ENCODE measurements at places on chromosomes 3 and 15. TPM values are rescaled to one million over a fixed set of nuclear protein-coding genes. Genes with fewer than 3 reads are reported as not detected.

Gene TRIM71
- total RNA-seq, result 0.39 TPM

GRCh38 chr15:68819495-68820294, 1.0 kb downstream of the ANP32A start:
- peaks cover 3% of the 10 kb centered on the region for H3K36me3 ChIP-seq
- peak overlapping the region; percentile 74 for H3K4me3 ChIP-seq
- peaks cover 34% of the 10 kb centered on the region for H3K4me1 ChIP-seq
- H3K27ac ChIP-seq, result peak overlapping the region; percentile 99
- peak; percentile 85 for DNase-seq
- no peaks in the 10 kb centered on the region for H3K27me3 ChIP-seq

Gene NPRL2
- total RNA-seq, result 16.0 TPM

- no peaks in the 10 kb centered on the region for H3K27me3 ChIP-seq
- DNase-seq, result peak; percentile 82
- peak overlapping the region; percentile 11 for H3K4me3 ChIP-seq
- no peaks in the 10 kb centered on the region for H3K36me3 ChIP-seq
Observed at GRCh38 chr3:152671446-152672319, 163.2 kb upstream of the P2RY1 start.

- H3K4me1 ChIP-seq, result no peaks in the 10 kb centered on the region
- no peaks in the 10 kb centered on the region for H3K36me3 ChIP-seq
- H3K27me3 ChIP-seq, result no peaks in the 10 kb centered on the region
- no peak for DNase-seq
Observed at GRCh38 chr3:72961752-72962151, 34.9 kb upstream of the PPP4R2 start.

- peaks cover 41% of the 10 kb centered on the region for H3K36me3 ChIP-seq
- H3K27ac ChIP-seq, result no peak overlapping the region
- H3K27me3 ChIP-seq, result no peaks in the 10 kb centered on the region
- no peak for DNase-seq
- no peak overlapping the region for H3K4me3 ChIP-seq
Observed at GRCh38 chr3:14138109-14138877, 13.4 kb downstream of the TMEM43 start.

Gene GOLGA6B
- not detected for total RNA-seq

Gene EAF2
- total RNA-seq, result 12.4 TPM

DNA sequence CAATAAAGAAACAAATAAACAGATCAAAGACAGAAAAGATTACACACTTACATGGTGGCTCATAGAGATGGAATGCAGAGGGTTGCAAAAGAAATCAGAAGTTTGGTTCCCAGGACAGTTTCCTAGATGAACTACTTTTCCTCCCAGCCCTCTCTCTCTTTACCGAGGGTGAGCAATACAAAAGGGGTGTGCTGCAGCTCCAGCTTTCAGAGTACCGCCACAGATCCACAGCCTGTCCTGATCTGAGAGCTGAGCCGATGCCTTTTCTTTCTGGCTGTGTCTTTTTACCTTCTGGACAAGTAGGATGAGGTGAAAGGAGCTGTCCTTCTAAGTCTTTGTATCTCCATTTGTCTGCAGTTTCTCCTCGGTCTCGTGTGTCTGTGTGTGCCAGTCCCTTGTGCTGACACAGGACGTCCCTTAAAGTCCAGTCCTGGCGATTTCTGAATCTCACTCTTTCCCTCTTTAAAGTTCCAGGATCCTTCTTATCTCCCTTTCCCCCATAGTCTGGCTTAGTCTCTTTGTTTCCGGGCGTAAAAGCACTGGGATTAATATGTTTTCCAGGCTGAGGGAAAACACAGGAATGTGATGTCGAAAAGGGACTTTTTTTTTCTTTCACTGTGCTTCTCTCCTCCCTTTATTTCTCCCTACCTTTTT, 540 bp downstream of the CCDC80 start:
- H3K27me3 ChIP-seq, result no peaks in the 10 kb centered on the region
- H3K4me3 ChIP-seq, result peak overlapping the region; percentile 18

Gene CHRFAM7A
- total RNA-seq, result not detected

GRCh38 chr3:59115364-59116232, 65.8 kb upstream of the CFAP20DC start:
- no peaks in the 10 kb centered on the region for H3K4me1 ChIP-seq
- H3K36me3 ChIP-seq, result no peaks in the 10 kb centered on the region
- H3K27me3 ChIP-seq, result no peaks in the 10 kb centered on the region
- no peak overlapping the region for H3K27ac ChIP-seq

GRCh38 chr3:18469775-18470174, 44.6 kb upstream of the SATB1 start:
- H3K36me3 ChIP-seq, result no peaks in the 10 kb centered on the region
- no peak overlapping the region for H3K4me3 ChIP-seq
- H3K4me1 ChIP-seq, result no peaks in the 10 kb centered on the region
- DNase-seq, result no peak
- no peaks in the 10 kb centered on the region for H3K27me3 ChIP-seq
- no peak overlapping the region for H3K27ac ChIP-seq

DNA sequence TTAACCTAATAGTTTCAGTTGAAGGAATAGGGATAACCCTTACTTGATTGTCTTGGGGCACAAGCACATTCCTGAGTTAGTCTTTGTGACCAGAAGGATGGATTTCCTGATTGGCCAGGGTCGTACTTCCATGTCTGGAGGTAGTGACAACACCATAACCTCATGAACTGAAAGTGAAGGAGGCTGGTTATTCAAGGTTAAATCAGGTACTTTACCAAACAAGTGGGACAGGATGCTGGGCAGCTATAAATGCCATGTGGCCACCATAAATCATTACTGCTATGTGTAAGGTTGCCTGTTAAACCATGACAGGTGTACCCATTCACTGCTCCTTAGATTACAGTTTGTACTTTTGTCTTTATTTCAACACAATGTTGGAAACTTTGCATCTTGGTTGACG, 128.3 kb upstream of the SAMMSON start:
- H3K27me3 ChIP-seq, result no peaks in the 10 kb centered on the region
- no peak for DNase-seq
- H3K36me3 ChIP-seq, result no peaks in the 10 kb centered on the region
- no peaks in the 10 kb centered on the region for H3K4me1 ChIP-seq
- H3K4me3 ChIP-seq, result no peak overlapping the region

Gene RLBP1
- not detected for total RNA-seq

GRCh38 chr3:57256844-57257243, 29.3 kb downstream of the APPL1 start:
- peaks cover 21% of the 10 kb centered on the region for H3K36me3 ChIP-seq
- H3K4me3 ChIP-seq, result no peak overlapping the region
- H3K4me1 ChIP-seq, result no peaks in the 10 kb centered on the region
- no peak for DNase-seq
- no peaks in the 10 kb centered on the region for H3K27me3 ChIP-seq

GRCh38 chr15:85000189-85000864, 18.7 kb downstream of the PDE8A start:
- H3K27ac ChIP-seq, result peak overlapping the region; percentile 27
- no peak for DNase-seq
- H3K4me3 ChIP-seq, result no peak overlapping the region
- H3K27me3 ChIP-seq, result no peaks in the 10 kb centered on the region

Gene FBXL22
- total RNA-seq, result 0.24 TPM

GRCh38 chr15:40941528-40942336, 11.5 kb upstream of the CHAC1 start:
- H3K4me1 ChIP-seq, result peaks cover 34% of the 10 kb centered on the region
- H3K27ac ChIP-seq, result peak overlapping the region; percentile 66
- peak overlapping the region; percentile 55 for H3K4me3 ChIP-seq
- no peaks in the 10 kb centered on the region for H3K36me3 ChIP-seq
- no peaks in the 10 kb centered on the region for H3K27me3 ChIP-seq

Gene AHSG
- 4.9 TPM for total RNA-seq

Gene LRRC34
- 9.7 TPM for total RNA-seq

DNA sequence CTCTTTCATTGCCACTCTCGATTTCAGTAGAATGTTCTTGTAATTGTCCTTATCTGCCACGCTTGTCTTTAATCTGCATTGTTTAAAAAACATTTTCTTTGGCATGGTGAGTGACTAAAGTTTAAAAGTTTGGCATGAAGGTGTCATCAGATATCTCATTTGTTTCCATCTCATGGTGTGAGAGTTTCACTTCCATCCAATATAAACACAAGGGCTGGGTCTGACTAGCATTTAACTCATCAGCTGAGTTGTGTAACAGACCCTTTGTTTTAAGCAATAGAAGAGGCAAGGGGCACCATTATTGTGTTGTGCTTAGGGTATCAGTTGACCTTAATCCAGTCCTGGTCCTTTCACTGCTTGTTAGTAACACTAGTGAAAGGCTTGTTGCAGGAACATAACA, 49.9 kb upstream of the IL12A start:
- H3K4me1 ChIP-seq, result no peaks in the 10 kb centered on the region
- no peak overlapping the region for H3K4me3 ChIP-seq
- no peaks in the 10 kb centered on the region for H3K36me3 ChIP-seq
- DNase-seq, result no peak

DNA sequence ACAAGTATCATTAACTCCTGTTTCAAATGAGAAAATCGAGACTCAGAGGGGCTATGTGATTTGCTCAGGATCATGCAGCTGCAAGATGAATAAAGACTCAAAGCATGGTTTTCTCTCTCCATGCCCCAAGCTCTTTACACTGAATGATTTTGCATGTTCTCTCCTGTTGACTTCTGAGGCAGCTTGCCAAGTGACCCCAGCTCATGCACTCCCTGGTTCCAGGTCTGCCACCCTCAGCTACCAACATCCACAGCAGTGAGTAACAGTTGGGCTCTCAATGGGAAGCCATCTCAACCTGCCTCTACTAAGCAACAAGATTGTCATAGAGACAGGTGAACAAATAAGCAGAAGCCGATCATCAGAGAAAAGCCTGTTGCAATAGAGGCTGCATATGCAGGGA, 116.9 kb upstream of the GADL1 start:
- DNase-seq, result no peak
- H3K27me3 ChIP-seq, result no peaks in the 10 kb centered on the region
- H3K4me3 ChIP-seq, result no peak overlapping the region
- no peak overlapping the region for H3K27ac ChIP-seq
- H3K36me3 ChIP-seq, result no peaks in the 10 kb centered on the region

GRCh38 chr3:131917006-131917405, 117.8 kb downstream of the CPNE4 start:
- H3K4me3 ChIP-seq, result no peak overlapping the region

GRCh38 chr15:29141308-29142128, 128.1 kb downstream of the NSMCE3 start:
- no peak overlapping the region for H3K4me3 ChIP-seq
- H3K4me1 ChIP-seq, result no peaks in the 10 kb centered on the region
- no peaks in the 10 kb centered on the region for H3K36me3 ChIP-seq
- peaks cover 5% of the 10 kb centered on the region for H3K27me3 ChIP-seq
- H3K27ac ChIP-seq, result no peak overlapping the region
- DNase-seq, result no peak

DNA sequence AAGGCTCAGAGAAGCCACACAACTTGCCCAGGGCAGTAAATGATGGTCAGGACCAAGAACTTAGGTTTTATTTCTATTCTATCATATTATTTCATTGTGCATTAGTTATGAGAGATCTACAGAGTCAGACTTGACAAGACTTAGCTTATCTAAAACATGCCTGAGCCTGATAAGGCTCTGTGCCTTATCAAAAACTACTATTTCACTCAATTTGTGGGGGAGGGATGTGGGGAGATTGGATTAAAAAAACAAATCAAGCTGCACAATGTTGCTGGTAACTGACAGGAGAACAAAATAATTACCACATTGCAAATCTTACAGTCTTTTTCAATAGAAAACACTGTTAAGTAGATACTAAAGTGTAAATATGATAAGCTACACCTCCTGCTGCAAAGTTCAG, 16.0 kb downstream of the HACD2 start:
- H3K4me1 ChIP-seq, result no peaks in the 10 kb centered on the region
- H3K27ac ChIP-seq, result no peak overlapping the region
- H3K36me3 ChIP-seq, result no peaks in the 10 kb centered on the region
- no peak for DNase-seq

- no peaks in the 10 kb centered on the region for H3K27me3 ChIP-seq
- no peaks in the 10 kb centered on the region for H3K36me3 ChIP-seq
- no peak for DNase-seq
- no peak overlapping the region for H3K4me3 ChIP-seq
- H3K4me1 ChIP-seq, result no peaks in the 10 kb centered on the region
- no peak overlapping the region for H3K27ac ChIP-seq
Observed at GRCh38 chr3:60645801-60646200, 605.5 kb downstream of the FHIT start.

Gene GRM2
- total RNA-seq, result 5.6 TPM

DNA sequence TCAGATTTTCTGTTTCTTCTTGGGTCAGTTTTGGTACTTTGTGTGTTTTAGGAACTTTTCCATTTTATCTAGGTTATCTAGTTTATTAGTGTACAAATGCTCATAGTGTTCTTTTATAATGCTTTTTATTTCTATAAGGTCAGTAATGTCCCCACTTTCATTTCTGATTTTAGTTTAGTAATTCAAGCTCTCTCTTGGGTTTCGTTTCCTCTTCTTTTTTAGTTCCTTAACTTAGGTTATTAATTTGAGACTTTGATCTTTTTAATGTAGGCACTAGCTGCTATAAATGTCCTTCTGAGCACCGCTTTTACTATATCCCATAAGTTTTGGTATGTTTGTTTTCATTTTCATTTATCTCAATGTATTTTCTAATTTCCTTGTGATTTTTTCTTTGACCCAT, 27.0 kb upstream of the CD200R1L start:
- no peaks in the 10 kb centered on the region for H3K4me1 ChIP-seq
- no peak for DNase-seq
- H3K4me3 ChIP-seq, result no peak overlapping the region
- no peaks in the 10 kb centered on the region for H3K27me3 ChIP-seq
- H3K27ac ChIP-seq, result no peak overlapping the region
- H3K36me3 ChIP-seq, result no peaks in the 10 kb centered on the region

- peak overlapping the region; percentile 82 for H3K27ac ChIP-seq
- DNase-seq, result peak; percentile 18
- peaks cover 39% of the 10 kb centered on the region for H3K4me1 ChIP-seq
- peak overlapping the region; percentile 73 for H3K4me3 ChIP-seq
- H3K36me3 ChIP-seq, result no peaks in the 10 kb centered on the region
- H3K27me3 ChIP-seq, result no peaks in the 10 kb centered on the region
Observed at GRCh38 chr3:71585131-71585530, 1.6 kb upstream of the FOXP1 start.

DNA sequence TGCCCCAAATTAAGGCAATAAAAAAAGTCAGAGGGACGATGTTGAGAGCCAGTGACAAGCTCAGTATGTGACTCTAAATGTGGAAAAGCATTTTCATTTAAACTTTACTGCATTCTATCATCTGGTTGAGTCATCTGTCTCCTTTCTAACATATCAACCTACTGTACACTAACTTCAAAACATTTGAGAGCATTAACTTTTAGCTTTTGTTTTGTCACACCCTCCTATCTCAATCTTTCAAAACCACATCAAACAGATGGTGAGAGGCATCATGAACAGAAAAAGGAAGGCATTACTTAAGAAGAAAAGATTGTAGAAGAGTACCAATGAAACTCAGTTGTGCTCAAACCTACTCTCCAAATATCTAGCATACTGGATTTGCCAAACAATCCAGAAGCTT, 4.8 kb downstream of the LRRC58 start:
- no peak overlapping the region for H3K4me3 ChIP-seq
- H3K4me1 ChIP-seq, result peaks cover 15% of the 10 kb centered on the region
- no peaks in the 10 kb centered on the region for H3K27me3 ChIP-seq
- H3K27ac ChIP-seq, result no peak overlapping the region
- peaks cover 17% of the 10 kb centered on the region for H3K36me3 ChIP-seq

All from A673 (cell line).